ENCODE measurements at places on chromosomes 1 and 21.

- no peak for DNase-seq
Measured at GRCh38 chr1:177432897-177433296, 262.1 kb downstream of the BRINP2 start.

DNA sequence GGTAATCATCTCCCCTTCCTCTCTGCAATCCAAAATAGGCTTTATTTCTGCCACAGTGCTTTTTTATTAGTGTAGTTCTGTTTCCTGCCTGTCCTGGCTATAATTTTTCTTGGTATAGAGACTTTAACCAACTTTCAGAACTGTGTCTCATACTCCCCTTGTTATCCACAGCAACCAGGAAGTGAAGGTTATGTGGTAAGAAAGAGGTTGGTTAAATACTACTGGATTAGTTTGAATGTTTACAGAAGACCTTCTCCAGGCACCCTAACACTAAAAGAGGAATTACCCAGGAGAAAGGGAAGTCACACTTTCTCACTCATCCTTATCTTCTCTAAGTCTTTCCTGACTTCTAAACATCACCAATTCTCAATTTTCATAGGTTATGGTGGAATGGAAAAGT lies 17.8 kb upstream of the TNFSF4 start:
- DNase-seq, result no peak

DNA sequence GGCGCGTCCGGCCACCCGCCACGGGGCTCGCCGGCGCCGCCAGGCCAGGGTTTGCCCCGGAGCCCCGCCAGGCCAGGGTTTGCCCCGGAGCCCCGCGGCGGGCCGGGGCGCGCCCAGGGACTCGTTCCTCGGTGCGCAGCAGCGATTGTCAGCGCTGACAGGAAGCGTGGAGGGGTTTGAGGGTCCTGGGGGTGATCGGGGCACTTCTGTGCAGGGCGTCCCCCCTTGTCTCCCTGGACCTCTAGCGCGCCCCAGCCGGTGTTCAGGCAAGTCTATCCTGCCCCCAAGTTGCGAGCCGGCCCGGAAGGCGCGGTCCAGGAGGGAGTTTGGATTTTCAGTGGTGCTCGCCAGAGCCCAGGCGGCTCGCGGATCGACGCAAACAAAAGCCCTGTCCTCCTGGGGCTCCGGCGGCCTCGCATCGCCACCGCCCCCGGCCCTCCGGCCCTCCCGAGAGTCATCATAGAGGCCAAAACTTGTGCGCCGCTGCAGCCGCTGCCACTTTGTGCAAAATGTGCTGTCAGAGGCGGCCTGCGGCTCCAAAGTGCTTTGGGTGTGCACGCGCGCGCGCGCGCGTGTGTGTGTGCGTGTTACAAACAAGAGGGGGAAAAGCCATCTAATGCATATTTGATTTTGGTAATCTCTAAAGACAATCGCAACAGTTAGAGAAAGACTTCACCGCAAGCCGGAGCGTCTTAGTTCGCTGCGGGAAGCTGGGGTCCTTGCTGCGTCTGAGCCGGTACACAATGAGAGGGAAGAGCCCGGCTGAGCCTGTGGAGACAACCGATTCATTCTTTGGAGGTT lies 1.0 kb downstream of the ROR1 start:
- peak; percentile 70 for DNase-seq

DNA sequence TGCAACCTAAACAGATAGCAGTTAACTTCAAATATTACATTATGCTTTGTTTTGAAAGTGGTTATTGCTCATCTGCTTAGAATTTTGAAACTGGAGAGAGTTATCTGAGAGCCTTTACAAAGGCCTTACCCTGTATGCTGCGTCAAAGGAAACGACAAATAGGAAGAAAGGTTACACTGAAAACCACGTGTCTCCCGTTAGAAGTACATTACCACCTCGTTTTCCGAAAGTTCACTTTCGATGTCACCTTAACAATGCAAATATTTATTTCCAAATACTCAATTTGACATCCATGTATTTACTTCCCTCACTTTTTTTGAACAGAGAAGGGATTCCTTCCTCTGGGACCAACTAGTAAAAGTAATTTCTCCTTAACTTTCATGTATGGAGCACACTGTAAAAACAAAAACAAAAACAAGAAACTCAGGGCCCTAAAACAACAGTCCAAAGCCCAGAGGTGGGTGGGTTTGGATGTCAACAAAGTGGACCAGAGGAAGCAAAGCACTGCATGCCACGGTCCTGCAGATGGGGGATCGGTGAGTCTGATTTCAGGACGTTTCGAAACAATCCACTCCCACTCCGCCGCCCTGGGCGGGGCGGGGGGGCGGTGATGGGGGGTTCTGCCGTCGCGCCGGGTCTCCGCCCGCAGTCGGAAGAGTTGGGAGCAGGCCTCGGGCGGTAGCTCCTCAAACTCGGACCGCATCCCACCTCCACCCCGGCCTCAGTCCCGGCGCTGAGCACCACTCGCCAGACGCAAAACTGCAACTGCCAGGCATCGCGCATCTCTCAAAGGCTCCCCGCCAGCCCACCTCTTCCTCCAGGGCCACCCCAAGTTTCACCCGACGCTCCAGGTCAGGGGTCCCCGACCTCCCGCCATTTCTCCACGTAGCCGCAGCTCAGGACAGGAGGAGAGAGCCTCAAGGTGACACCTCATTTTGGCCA lies 841 bp downstream of the ADSS2 start:
- DNase-seq, result peak; percentile 31

DNA sequence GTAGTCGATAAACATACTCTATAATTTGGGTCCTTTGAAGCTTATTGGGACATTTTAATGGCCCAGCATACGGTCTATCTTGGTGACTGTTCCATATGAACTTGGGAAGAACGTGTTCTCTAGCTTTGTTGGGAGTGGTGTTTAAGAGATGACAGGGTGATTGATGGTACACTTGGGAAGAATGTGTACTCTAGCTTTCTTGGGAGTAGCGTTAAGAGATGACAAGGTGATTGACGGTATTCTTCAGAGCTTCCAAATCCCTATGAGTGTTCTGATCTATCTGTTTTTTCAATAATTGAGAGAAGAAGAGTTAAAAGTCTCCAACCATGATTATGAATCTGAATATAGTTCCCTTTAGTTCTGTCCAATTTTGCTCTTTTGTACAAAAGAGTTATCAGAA lies 9.4 kb downstream of the NPHP4 start:
- DNase-seq, result no peak

All from H9 (cell line).